B cell (primary cell): ENCODE measurements at places on chromosomes 12 and 14. TPM values are rescaled to one million over a fixed set of nuclear protein-coding genes. Genes with fewer than 3 reads are reported as not detected.

- no peak for DNase-seq
Observed at GRCh38 chr12:123049398-123050240, 69.1 kb downstream of the ARL6IP4 start.

GRCh38 chr12:105368047-105368646 lies 37.7 kb downstream of the C12orf75 start:
- no peak for DNase-seq

SLC10A1 gene
- not detected in 2 replicates for total RNA-seq

- DNase-seq, result no peak
Observed at GRCh38 chr12:62846491-62846890, 88.5 kb downstream of the PPM1H start.

DNA sequence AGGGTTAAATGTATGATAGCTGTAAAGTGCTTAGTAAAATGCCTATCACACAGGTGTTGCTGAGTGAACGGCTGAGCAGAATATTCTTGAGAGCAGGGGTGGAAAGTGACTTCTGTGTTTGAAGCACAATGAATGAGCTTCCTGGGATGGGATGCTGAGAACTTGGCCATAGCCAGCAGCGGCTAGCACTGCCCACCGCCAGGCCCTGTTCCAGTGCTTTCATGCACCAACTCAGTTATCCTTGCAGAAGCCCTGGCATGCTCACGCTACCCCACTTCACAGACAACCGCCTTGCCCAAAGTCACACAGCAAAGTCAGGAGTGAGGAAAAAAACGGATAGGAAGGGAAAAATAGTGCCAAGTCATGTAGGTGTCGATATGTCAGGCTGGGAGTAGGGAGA lies 10.9 kb downstream of the DYNC1H1 start:
- DNase-seq, result no peak

DNA sequence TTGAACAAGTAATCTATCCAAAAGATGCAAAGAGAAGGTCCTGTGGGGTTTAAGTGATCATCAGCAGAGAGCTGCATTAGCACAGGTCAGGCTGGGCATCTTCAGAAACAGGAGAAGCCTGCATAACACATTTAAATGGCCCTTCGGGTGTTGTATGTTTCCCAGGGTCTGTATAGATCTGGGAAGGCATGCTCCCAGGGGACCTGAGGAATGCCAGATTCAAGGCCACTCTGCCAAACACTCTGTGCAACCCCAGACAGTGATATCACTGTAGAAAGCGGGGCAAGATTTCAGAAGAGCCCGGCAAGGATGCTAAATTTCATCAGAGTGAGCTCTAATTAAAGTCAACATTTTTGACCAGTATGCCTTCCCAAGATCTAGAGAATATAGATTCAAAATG lies 92.9 kb downstream of the ARMH4 start:
- DNase-seq, result no peak

GRCh38 chr12:118842866-118843265 lies 138.5 kb upstream of the SRRM4 start:
- DNase-seq, result no peak
